MM.1S (cell line): ENCODE measurements at places on chromosomes 4 and X.
A peak's percentile ranks its signal among the peaks of the same experiment; 100 is the strongest.

DNA sequence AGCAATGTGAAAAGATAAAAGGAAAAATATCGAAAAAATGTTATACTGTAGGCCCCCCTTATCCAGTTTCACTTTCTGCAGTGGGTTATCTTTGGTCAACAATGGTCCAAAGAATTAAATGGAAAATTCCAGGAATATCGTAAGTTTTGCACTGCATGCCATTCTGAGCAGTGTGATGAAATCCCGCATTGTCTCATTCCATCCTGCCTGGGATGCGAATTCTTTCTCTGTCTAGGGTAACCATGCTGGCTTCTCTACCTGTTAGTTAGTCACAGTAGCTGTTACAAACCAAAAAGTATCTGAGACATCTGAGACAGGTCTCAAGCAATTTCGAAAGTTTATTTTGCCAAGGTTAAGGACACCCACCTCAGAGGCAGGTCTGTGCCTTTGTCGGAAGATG lies 170.3 kb downstream of the COX18 start:
- H3K4me1 ChIP-seq = no peaks in the 10 kb centered on the region
- no peak overlapping the region for H3K27ac ChIP-seq
- no peaks in the 10 kb centered on the region for H3K36me3 ChIP-seq

- DNase-seq = no peak
- H3K27me3 ChIP-seq = no peaks in the 10 kb centered on the region
- H3K36me3 ChIP-seq = no peaks in the 10 kb centered on the region
- H3K27ac ChIP-seq = no peak overlapping the region
- no peaks in the 10 kb centered on the region for H3K4me1 ChIP-seq
- no peak overlapping the region for H3K4me3 ChIP-seq
Observed at GRCh38 chr4:37388681-37389365, 144.3 kb downstream of the NWD2 start.

GRCh38 chr4:9870165-9870790 lies 88.8 kb downstream of the DRD5 start:
- no peak overlapping the region for H3K4me3 ChIP-seq
- no peaks in the 10 kb centered on the region for H3K4me1 ChIP-seq
- no peaks in the 10 kb centered on the region for H3K27me3 ChIP-seq

GRCh38 chr4:10320130-10320529 lies 137.1 kb downstream of the ZNF518B start:
- no peak overlapping the region for H3K27ac ChIP-seq
- H3K36me3 ChIP-seq = no peaks in the 10 kb centered on the region
- DNase-seq = no peak
- H3K4me3 ChIP-seq = no peak overlapping the region
- no peaks in the 10 kb centered on the region for H3K4me1 ChIP-seq

GRCh38 chrX:10685923-10686595 lies 65.7 kb upstream of the MID1 start:
- no peaks in the 10 kb centered on the region for H3K4me1 ChIP-seq
- H3K27ac ChIP-seq = no peak overlapping the region
- H3K36me3 ChIP-seq = no peaks in the 10 kb centered on the region

GRCh38 chr4:12697970-12698369 lies 786.2 kb downstream of the RAB28 start:
- H3K4me3 ChIP-seq = no peak overlapping the region
- no peaks in the 10 kb centered on the region for H3K36me3 ChIP-seq
- peak overlapping the region; percentile 100 for H3K27ac ChIP-seq

DNA sequence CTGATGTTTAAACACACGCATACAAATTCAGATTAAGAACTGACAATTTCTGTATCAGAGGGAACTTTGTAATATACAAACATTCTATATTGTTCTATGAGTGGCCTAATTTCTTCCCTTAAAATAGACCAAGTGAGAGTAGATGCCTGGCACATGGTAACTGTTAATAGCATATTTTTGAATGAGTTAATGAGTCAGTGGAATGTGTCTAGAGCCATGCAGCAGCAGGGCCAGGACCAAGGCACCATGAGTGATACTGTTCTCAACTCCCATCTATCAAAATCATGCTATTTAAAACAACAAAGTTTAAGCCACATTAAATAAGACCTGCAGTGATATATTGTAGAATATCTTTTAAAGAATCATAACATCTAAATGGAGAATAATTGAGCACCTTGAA lies 98.3 kb downstream of the ARHGAP24 start:
- no peaks in the 10 kb centered on the region for H3K27me3 ChIP-seq
- DNase-seq = no peak
- peaks cover 15% of the 10 kb centered on the region for H3K4me1 ChIP-seq

DNA sequence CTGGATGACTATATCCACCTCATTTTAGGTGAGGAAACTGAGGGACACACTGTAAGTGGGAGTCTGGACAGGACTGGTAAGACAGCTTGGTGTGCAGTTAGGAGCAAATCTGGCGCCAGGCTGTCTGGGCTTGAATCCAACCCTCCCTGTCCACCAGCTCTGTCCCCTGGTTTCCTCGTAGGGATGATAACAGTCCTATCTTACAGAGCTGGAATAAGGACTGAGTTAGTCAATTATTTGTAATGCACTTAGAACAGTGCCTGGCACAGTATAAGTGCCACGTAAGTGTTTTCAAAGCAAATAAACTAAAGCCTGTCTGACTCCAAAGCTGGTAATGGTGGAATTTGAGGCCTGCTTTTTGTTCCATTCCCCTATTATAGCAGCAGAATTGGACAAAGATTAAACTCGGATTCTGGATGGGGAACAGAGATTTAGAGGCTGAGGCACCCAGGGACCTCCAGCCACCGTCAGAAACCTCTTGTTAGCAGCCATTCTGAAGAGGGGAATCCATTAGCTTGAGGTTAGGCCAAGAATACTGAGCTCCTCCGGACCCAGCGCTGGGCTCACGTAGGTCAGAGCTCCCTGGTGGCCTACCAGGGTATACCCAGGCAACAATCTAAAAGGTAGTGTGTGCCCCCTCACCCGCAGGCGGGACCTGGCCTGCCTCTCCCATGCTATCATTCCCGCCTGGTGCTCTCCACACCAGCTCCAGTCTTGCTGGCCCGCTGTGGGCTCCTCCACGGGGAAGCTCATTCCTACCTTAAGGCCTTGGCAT lies 102.1 kb downstream of the UCHL1 start:
- no peak overlapping the region for H3K27ac ChIP-seq
- no peak overlapping the region for H3K4me3 ChIP-seq
- H3K4me1 ChIP-seq = no peaks in the 10 kb centered on the region
- no peaks in the 10 kb centered on the region for H3K27me3 ChIP-seq
- no peak for DNase-seq
- no peaks in the 10 kb centered on the region for H3K36me3 ChIP-seq
